ENCODE measurements at places on chromosomes 13 and 19.

GRCh38 chr13:112888238-112889111 lies 80.5 kb upstream of the MCF2L start:
- no peak for DNase-seq

- no peak for DNase-seq
These were observed 2.3 kb downstream of the A1BG start for GRCh38 chr19:58350871-58351557.

- no peak for DNase-seq
These were observed 72.4 kb downstream of the COL4A1 start for GRCh38 chr13:110234532-110234931.

- DNase-seq: peak; percentile 85
These were observed at the start of gene ZNF835 for GRCh38 chr19:56671613-56671994. Gene ZNF835, minus strand, starts transcription at chr19:56671757. Its CDS starts 6,559 bp downstream, at chr19:56665198.

GRCh38 chr13:71856548-71857043 lies 10.4 kb downstream of the DACH1 start:
- no peak for DNase-seq

DNA sequence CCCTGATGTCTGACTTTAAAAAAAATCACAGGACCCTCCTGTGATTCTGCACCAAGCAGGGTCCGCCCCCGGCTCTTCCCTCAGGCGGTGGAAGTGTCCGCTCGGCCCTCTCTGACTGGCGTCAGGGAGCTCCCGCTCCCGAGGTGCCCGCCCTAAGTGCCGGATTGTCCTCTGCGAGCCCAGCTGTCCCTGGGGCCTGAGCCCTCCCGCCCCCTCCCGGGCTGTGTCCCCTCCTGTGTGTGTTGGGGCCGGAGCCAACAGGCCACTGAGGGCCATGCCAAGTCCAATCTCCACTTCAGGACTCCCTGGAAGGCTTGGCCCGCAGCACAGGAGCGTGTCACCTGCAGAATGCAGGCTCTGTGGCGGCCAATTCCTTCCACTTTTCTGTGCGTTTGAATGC lies 25.4 kb downstream of the MAP2K2 start:
- no peak for DNase-seq

DNA sequence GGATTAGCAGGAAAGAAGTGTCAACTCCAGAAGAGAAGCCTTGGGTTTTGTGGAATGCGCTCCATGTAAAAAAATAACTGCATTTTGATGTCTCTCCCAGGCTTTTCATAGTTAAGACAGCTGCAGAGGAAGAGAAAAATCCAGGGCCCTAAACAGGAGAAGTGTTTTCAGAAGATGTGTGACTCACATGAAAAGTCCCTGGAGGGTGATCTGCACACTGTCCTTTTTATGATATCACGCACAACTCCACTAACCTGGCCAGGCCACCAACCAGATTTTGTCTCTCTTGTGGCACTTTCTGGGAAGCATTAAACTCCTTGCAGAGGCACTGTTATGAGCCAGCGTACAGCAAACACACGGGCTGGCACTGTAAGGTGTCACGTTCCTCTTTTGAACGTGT lies 267.3 kb downstream of the FGF9 start:
- DNase-seq: no peak

- DNase-seq: no peak
These were observed 3.3 kb upstream of the SLC39A3 start for GRCh38 chr19:2743099-2743498.

DNA sequence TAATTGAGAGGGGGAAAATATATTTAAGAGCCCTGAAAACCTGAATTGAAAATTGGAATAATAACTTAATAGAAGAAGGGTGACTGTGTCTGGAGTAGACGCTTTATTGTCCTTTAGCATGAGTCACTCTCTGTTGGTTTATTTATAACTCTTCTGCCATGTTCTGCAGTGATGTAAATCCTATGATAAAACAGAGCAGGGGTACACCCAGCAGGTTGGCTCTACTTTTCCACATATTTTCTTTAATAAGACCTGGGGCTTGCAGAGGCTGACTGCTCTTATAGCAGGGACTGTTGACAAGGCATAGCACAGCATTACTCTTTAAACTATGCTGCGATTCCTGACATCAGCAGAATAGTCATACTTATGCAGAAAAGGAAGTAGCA lies 389.9 kb upstream of the PCDH9 start:
- no peak for DNase-seq

GRCh38 chr19:18662972-18663732 lies 20.3 kb upstream of the CRTC1 start:
- no peak for DNase-seq

- DNase-seq: peak; percentile 86
These were observed 4.0 kb upstream of the ZFP36 start for GRCh38 chr19:39402346-39403300.

GRCh38 chr19:16113727-16114126 lies 2.0 kb downstream of the RAB8A start:
- no peak for DNase-seq

- DNase-seq: no peak
These were observed 36.4 kb downstream of the STK24 start for GRCh38 chr13:98540476-98540875.

- no peak for DNase-seq
These were observed 1721.8 kb upstream of the SPRY2 start for GRCh38 chr13:82062772-82063171.

GRCh38 chr13:39012608-39013007 lies 22.0 kb upstream of the STOML3 start:
- DNase-seq: no peak

GRCh38 chr13:83666141-83666540 lies 216.1 kb downstream of the SLITRK1 start:
- no peak for DNase-seq

- no peak for DNase-seq
These were observed 502 bp downstream of the NECTIN2 start for GRCh38 chr19:44846455-44847143.

All from stimulated activated CD4-positive, alpha-beta T cell treated with anti-CD3 and anti-CD28 coated beads, Interleukin-1b, Interleukin-23, amount 100 ng/mL, for 48 hours (primary cell).